Neuronal stem cell (in vitro differentiated cells): ENCODE measurements at places on chromosomes 7 and 10.
A peak's percentile ranks its signal among the peaks of the same experiment; 100 is the strongest.

- DNase-seq, result no peak
Measured at GRCh38 chr10:11541296-11541695, 70.2 kb downstream of the USP6NL start.

DNA sequence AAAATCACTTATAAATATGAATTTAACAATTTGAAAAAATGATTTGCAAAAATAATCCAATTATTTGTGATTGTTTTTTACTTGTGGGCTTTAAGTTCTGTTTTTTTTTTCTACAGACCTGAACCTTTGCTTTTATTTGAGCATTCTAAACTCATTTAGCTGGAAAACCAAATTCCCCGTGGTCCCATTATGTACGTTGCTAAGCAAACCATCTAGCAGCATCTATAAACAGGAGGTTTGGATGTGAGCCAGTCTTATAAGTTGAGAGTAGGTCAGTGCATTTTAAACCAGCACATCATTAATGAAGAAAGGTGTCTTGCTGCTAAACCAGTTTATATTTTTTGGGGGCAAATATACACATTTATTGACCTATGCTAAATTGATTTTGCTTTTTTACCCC is 77.3 kb downstream of the LRRN3 start:
- no peak for DNase-seq

DNA sequence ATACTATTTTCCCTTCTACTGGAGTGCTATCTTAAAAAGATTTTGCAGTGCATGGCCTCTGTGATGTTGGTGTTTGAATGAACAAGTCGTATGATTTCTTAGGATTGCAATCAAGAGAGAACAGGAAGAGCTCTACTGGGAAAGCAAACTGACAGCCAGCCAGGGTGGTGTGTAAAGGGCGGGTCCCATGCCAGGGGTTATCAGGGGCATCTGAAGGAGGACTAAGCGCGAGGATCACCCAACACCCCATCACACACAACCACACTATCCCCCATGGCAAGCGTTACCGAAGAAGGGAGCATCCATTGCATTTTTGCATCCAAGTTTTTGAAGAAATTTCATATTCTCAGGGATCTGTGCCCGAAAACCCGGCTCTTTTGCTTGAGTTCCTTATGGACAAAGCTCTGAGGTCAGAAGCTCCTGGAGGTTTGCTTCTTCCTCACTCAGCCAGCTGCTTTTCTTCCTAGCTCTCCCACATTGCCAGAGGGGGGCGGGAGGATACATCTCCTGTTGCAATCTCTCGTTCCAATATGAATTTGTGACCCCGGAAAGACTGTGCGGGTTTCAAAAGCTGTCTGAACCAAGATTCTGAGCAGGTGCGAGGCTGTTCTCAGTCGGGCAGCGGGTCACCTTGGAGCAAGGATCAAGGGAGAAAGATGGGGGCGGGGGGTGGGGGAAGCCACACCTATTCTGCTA is 5.2 kb downstream of the NEUROD6 start:
- no peak for DNase-seq

GRCh38 chr7:128387216-128388144 is 22.3 kb downstream of the IMPDH1 start:
- DNase-seq, result peak; percentile 92

- DNase-seq, result no peak
Measured at GRCh38 chr7:39811161-39811614, 138.9 kb upstream of the CDK13 start.

DNA sequence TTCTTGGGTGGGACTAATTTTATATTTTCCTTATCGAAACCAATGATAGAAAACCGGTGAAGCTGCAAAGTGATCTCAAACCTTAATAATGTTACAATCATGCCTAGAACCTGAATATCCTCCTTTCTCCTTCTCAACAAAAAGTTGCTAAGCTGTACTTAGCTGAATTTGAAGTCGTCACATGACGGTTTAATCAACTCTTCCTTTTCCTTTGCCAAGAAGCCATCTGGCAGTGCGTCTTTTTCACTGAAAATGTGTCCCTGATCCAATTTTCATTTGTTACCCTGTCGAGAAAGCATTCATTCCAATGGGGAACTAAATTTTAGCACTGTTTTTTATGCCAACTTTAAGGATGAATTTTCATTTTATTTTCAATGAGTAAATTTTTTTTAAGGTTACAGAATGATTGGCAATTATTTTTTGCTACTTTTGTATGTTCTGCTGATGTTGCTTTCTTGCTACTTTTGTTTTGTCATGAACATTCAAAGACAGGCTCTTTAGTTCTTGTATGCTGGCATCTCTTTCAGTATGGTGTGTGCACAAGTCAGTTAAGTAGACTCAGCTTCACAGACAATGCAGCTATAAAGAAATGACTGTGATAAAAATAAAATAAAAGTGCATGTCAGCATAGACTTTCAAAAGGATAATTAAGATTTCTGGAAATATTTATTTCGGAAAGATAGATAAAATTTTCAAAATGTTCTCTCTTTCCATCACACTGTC is 980.0 kb downstream of the DNAJB9 start:
- no peak for DNase-seq

- no peak for DNase-seq
Measured at GRCh38 chr7:26292768-26293560, 1.3 kb downstream of the SNX10 start.

- DNase-seq, result no peak
Measured at GRCh38 chr7:110835218-110835617, 255.7 kb upstream of the LRRN3 start.

GRCh38 chr10:95336702-95337101 is 45.9 kb upstream of the PDLIM1 start:
- DNase-seq, result no peak

DNA sequence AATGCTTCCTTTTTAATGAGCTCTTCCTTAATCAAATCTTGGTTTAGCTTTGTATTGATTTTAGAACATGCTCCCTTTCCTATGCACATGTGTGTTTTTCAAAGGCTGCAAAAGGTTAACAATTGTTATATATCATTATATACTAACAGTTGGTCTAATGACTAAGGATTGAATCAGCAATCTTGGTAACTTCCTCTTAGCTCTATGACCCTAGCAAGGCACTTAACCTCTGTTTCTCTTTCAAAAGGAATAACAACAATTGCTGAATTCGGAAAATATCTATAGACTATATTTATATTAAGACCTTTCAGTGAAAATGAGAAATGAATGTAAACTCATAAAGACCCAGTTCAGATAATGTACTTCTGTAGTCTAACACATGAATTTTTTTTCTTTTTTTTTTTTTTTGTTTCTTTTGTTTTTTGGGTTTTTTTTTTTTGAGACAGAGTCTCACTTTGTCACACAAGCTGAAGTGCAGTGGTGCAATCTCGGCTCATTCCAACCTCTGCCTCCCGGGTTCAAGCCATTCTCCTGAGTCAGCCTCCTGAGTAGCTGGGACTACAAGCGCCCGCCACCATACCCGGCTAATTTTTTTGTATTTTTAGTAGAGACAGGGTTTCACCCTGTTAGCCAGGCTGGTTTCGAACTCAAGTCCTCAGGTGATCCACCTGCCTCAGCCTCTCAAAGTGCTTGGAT is 48.8 kb downstream of the HOXA1 start:
- no peak for DNase-seq

GRCh38 chr10:5481121-5481520 is 18.2 kb downstream of the CALML5 start:
- DNase-seq, result no peak

DNA sequence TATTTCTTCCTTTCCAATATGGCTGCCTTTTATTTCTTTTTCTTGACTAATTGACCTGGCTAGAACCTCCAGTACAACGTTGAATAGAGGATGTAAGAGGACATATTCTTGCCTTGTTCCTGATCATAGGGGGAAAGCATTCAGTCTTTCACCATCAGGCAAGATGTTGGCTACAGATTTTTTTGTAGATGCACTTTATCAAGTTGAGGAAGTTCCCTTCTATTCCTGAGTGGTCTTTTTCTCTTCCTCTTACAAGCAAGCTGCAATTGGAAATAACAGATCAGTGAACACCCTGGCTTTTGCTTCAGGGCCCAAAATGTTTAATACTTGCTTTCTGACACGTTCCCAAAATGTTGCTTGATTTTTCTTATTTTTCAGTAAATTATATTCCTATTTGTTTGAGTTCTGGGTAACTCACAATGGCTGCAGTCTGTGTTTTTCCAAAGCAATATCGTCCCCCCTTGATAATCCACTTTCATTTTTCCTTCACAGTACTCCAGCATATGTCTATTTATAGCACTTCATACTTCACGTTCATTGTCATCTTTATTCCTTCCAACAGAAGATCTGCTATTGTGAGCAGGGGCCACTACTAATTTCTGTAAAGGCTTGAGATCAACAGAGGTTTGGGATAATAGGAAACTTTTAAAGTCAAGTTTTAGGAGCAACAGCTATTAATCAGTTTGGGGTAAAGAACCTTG is 11.7 kb downstream of the CPEB3 start:
- no peak for DNase-seq

DNA sequence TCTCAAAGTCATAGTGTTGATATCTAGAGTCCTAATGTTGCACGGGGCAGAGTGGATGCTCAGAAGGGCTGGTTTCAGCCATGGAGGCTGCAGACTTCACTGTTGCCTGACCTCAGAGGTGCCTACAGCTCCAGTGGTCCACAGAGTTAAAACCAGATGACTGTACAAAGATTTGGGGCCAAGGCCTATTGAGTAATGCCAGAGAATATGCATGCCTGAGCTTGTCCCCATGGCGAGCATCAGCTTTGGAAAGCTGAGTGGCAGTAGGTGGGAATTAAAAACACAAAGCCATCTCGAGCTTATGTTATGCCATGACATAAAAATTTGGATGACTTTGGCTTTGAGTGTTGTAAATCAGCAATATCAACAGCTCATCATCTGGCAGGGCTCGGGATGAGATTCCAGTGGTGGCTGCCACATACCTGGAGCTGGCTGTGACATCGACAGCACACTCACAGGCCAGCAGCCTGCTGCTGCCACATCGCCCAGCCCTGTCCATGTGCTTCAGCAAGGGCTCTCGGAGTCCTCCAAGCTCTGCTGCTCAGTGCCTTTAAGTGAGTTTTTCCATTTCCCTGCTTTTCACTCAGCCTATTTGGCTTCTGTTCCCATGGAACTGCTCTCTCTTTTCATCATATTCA is 379.6 kb downstream of the TNS3 start:
- no peak for DNase-seq

DNA sequence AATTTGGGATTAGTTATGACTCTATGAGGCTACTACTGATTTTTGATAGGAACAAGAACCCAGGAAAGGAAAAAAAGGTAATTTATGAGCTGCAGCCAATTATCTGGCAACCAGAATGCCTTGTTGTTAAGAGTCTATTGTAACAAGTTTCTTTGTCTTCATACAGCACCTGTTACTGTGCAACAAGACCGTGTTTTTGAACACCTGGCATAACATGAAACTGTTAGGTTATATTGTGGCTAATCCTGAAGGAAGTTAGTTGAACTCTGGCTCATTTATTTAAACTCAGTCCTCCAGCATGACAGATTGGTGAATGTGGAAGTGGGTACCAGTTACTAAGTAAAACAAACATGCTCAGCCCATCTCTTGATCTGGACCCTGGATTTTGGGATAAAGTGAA is 33.0 kb downstream of the RALA start:
- no peak for DNase-seq

- no peak for DNase-seq
Measured at GRCh38 chr7:30411173-30411572, 67.4 kb downstream of the NOD1 start.

DNA sequence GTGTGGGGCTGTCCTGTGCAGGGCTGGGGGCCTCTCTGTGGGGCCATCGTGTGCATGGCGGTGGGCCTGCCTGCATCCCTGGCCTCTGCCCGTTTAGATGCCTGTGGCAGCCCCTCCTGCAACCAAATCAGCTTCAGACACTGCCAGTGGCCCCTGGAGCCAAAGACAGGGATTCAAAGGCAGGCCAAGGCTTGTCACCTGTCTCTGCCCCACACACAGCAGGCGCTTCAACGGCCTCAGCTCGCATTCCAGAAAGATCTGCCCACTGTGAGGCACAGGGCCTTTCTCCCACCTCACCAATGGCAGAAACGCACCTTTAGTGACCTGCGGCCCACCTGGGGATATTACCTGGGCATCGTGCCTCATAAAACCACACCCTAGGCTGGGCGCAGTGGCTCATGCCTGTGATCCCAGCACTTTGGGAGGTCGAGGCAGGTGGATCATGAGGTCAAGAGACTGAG is 46.0 kb downstream of the INSIG1 start:
- no peak for DNase-seq

DNA sequence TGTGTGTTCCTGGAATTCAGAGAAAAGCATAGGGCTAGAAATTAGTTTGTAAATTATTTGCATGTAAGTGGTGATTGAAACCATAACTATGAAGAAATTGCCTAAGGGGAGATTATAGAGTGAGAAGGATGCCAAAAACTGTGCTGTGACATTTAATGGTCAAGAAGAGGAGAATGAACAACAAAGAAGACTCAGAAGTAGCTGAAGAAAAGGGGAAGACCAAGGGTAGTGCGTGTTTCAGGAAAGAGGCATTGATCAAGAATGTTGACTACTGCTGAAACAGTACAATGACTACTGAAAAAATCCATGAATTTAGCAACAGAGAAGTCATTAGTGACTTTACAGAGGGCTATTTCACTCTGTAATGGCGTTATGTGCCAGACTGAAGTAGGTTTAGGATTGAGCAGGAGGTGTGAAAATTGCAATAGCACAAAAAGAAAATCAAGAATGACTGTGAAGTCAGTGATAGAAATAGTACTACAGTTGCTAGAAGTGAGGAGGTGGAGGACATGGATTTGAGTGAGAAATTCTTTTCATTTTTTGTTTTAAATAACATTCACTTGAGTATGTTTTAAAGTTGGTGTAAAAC is 28.9 kb upstream of the SAMD9L start:
- no peak for DNase-seq

GRCh38 chr10:8331387-8331786 is 276.9 kb downstream of the GATA3 start:
- DNase-seq, result no peak

GRCh38 chr10:8628351-8628750 is 573.9 kb downstream of the GATA3 start:
- DNase-seq, result no peak

DNA sequence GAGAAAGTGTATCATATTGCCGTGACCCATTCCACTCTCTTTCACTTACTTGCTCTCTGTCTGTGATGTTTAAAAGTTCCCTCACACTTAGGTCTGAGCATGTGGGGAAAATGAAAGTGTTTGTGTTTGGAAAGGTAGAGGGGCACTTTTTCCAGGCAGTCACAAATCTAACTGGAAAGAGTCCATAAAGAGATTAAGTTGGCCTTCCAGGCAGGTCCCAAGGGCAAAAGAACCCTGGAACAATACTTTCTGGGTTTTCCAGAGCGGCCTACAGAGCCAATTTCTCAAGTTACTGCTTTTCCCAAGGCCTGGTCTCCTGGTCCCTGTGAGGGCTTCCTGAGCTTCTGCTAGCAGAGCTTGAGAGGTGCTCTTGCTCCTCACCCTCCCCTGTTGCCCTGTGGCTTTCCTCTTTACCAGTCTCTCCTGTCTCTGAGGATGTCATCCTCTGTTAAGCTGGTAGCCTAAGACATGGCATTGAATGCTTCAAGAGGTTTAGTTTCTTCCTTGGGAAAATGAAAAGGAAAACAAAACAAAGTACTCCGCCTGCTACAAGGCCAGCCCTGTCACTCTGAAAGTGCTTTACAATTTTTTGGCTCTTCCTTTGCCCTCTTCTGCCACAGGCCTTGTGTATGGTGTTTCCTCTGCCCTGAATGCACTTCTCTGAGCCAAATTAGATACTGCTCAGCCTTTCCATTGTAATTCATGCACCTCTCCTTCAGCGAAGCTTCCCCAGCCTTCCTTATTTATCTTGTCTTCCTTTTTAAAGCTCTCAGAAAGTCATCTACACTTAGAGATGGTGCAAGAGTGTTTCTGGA is 20.1 kb downstream of the TES start:
- no peak for DNase-seq
